ENCODE measurements at places on chromosomes 12 and 14.

DNA sequence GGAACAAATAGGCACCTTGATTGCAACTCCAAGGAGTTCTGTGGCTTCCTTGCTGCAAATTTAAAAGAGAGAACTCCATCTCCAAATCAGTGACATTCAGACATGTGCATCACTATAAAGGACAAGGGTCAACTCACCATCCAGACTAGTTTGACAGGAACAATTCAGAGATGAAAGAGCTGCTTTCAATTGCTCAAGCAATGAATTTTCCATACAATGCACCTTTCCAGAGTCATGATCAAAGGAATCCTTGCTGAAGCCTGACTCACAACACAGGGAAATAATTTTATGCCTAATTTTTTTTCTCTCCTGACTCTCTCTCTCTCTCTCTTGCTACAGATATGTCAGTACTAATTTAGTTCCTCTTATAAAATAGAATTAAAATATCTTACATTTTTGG, 380.5 kb upstream of the GARIN6 start:
- DNase-seq: no peak

GRCh38 chr12:27754795-27755194, 25.2 kb upstream of the KLHL42 start:
- no peak for DNase-seq

- DNase-seq: peak; percentile 59
These were observed 8.1 kb upstream of the SLC15A5 start for GRCh38 chr12:16285586-16285985.

DNA sequence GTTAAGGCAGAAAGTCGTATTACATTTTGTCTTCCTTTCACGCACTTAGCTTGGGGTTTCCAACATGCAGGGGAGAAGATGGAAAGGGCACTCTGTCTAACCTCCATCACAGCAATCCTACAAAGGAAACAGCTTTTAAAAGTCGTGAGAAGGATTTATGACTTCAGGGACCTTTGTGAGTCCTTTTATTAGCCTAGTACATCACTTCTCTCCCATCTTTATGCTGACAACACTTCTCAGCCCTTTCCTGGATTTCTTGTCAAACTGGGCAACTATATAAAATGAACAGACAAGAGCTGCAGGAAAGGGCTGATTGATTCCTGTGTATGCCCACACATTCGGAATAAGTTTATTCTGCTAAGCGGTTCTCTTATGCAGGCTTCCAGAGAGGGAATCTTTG, 159.0 kb downstream of the DERA start:
- no peak for DNase-seq

DNA sequence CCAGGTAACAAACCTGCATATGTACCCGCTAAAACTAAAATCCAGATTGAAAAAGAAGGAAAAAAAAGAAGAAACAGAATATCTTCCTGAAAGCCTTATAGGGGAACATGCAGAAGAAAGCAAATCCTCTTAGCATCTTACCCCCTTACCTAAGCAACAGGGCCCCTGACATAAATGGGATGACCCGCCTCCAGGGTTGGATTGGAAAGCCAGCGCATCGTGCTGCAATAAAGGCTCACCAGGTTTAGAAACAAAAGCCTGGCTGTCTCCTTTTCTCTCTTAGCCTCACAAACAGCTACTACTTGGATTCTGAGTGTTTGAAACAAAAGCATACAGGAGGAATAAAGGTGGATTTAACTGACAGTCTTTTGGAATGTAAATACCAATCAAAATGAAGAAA, 13.8 kb upstream of the ADCK1 start:
- DNase-seq: no peak

DNA sequence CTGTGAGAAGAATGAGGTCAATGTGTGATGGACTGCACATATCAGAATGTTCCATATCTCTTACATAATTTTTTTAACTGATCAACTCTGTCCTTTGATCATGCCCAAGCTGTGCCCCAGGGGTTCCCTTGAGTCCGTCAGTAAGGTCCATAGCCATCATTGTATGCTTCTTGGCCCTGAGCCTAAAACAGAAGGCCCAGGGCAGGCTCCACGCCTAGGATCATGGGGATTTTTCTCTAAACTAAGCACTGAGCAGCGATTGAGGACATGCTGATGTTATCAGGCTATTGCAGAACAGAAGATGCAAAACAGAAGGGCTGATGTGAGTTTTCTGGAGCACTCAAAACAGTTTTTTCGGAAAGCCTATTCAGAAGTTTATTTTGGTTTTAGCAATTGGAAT, 20.9 kb downstream of the RNASE9 start:
- DNase-seq: no peak

- DNase-seq: no peak
These were observed 114.0 kb downstream of the DICER1 start for GRCh38 chr14:95043314-95043713.

- DNase-seq: no peak
These were observed 156.1 kb downstream of the DIO2 start for GRCh38 chr14:80055226-80055625.

DNA sequence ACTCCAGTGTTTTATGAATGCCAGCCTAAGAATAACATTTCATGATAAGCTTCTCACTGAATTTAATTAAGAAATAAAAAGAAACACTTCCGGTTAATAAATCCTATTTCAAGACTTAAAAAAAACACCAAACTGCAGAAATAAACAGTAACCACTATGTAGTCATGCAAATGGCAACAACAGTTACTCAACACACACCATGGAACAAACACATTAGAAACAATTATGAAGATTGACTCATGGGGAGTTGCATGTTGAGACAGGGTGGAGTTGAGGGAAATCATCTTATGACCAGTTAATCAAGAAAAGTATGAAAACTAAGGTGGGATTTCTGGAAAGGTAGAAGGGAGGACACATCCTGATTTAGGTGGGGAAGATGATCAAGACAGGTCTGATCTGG, 52.7 kb downstream of the PLBD1 start:
- DNase-seq: no peak

DNA sequence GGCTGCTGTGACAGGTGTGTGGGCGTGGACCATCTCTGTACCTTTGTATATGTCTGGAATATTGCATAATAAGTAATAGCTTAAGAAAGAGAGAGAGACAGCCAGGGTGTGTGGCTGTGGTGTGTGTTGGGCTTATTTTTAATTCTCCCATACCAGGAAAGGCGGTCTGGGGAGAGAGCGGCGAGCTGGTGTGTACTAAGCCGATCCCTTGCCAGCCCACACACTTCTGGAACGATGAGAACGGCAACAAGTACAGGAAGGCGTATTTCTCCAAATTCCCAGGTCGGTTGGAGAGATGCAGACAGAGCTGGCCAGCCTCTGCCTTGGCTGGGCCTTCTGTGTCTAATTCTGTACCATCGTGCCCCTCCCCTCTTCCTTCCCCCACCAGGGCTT, 63.9 kb downstream of the AACS start:
- DNase-seq: no peak

- no peak for DNase-seq
These were observed 94.8 kb downstream of the PHLDA1 start for GRCh38 chr12:75936515-75937440.

- no peak for DNase-seq
These were observed 136.1 kb downstream of the GCH1 start for GRCh38 chr14:54766276-54767138.

DNA sequence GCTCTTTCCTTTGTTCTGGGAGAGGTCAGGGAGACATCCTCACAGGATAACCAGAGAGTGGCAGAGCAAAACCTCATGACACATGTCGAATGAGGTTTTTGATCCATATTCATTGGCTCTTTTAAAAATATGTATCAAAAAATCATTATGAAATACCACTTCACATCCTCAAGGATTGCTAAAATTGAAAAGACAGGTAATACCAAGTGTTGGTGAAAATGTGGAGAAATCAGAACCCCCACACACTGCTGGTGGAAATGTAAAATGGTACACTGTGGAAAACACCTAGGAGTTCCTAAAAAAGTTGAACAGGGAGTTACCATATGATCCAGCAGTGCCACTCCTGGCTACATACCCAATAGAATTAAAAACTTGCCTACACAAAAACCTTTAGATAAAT, 107.8 kb upstream of the ARID2 start:
- no peak for DNase-seq

DNA sequence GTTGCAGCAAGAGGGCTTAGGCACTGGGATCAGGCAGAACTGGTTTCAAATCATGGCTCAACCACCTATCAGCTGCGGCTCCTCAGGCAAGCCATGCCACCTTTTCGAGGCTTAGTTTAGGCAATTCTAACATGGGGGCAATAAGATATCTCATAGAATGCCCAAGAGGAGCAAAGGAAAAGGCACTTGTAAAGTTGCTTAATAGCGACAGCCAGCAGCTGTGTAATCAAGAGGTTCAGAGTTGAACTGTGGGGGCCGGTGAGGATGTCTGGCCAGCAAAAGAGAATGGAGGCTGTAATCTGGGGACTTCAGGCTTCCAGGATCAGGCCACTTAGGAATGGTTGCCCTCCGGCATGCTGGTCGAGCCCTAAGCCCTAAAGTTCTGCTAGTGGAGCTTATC, 3.0 kb upstream of the TCHP start:
- DNase-seq: no peak

GRCh38 chr14:86015941-86016340, 486.0 kb downstream of the FLRT2 start:
- no peak for DNase-seq

GRCh38 chr12:113840401-113841042, 125.6 kb downstream of the RBM19 start:
- no peak for DNase-seq

DNA sequence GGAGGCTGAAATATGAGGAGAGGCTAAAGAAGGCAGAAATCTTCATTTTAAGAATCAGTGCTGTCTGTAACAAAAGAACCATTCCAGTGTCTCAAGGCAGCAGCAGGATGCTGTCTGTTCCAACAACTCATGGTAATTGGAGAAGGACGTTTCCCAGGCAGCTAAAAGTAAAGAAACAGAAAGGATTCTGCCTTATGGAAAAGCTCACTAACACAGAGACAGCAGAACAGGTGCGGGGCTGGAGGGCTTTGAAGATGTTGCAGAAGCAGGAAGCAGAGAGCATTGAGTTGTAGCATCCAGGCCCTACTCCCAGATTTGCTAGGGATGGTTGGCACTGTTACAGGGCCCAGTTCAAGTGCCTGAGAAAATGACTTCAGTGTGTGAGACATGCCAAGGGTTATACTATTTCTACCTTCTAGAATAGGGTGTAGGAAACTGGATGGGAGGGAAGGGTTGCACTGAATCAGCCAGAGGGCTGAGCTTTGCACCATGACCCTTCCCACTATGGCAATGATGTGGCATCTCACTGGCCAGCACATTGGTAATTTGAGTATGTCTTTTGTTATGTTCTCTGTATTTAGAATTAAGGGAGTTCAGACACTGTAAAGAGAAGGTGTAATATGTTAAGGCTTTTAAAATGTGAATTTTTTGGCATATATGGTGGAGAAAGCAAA, 160.0 kb upstream of the FBXO33 start:
- no peak for DNase-seq

GRCh38 chr12:113524495-113524894, 52.8 kb upstream of the LHX5 start:
- no peak for DNase-seq

Data from cardiac fibroblast (primary cell).